ENCODE measurements at places on chromosomes 11 and 22. TPM values are rescaled to one million over a fixed set of nuclear protein-coding genes. Genes with fewer than 3 reads are reported as not detected.

GRCh38 chr22:38298312-38299005, 18.8 kb downstream of the CSNK1E start:
- DNase-seq: no peak

- no peak for DNase-seq
These were observed 512 bp downstream of the SH3BP1 start for GRCh38 chr22:37639771-37640590.

Gene MS4A6A
- 3.7 TPM for total RNA-seq

Gene PTPRCAP
- total RNA-seq: not detected

DNA sequence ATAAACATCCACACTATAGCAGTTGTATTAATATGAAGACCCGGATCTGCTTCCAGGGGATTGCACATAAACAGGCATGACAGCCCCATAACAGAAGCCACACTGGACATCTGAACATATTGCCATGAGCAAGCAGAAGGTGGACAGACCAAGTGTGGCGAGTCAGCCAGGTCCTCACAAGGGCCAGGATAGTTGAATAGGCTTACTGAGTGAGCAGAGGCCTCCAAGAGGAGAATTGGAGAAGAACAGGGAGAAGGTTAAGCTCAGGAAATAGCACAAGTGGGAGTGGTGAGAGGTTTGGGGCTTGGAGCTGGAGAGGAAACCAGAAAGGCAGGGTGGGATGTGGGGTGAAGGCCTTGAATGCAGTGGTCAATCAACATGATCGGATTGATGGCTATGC, 10.8 kb downstream of the SLC35C1 start:
- DNase-seq: no peak

DNA sequence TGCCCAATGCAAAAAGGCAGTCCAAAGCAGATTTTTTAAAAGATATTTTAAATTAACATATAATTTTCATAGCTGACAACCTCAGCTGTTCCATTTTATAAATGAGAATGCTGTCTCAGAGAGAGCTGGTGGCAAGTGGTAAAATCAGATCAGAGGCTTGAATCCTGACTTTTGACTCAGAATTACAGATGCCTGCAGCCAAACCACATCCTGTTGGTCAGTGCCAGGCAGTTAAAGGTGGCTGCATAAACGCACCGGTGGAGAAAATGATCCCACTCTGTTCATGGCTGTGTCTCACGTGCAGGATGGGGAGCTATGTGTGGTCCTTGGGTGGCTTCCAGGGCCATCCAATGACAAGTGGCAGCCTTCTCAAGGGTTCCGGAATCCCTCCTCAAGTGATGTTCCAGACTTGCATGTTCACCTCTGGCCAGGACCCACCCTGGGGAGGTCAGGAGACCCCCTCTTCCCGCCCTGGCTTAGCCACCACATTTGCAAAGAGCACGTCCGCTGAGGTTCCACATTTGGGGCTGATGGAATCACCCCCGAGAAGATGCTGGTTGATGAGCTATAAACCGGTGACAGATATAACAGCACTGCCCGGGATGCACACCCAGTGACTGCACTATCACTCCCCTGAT, 155.5 kb downstream of the SHANK2 start:
- DNase-seq: no peak

All from occipital lobe (tissue), 3 donors.